ENCODE measurements at places on chromosomes 6 and 20.

DNA sequence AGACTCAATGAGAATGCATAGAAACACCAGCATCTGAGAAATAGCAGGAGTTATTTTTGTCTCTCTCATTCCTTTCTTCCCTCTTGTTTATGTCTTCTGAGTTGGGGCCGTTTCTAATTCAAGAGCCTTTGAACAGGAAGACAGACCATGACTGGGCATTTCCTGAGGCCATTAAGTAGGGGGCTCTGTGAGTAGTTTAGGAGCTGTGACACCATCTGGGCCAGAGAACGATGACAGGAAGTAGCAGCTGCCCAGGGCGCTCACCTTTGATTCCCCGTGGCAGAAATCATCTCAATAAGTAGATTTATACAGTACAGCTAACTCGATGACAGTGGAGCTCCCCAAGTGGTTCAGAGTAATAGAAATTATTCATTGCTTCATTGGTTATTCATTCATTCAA, 298.4 kb upstream of the PLN start:
- no peak for DNase-seq

- DNase-seq = peak; percentile 70
These were observed 82.8 kb downstream of the TNFAIP3 start for GRCh38 chr6:137949686-137950390.

DNA sequence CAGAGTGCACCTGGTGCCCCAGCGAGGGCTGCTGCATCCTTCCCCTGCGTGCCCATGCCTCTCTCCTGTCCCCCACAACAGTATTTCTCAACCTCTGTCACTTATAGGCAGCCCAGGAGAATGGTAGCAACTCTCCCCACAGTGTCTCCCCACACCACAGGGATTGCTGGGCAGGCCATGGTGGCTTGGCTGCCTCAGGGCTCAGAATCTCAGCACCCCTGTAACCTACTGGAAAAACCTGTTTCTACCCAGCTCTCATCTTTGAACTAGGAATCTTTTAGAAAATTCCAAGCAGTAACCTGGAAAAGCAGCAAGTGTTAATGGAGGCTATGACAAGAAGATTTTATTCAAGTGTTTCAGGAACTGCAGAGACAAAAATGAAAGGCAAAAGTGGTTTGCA, 38.0 kb downstream of the CD164 start:
- DNase-seq = no peak

DNA sequence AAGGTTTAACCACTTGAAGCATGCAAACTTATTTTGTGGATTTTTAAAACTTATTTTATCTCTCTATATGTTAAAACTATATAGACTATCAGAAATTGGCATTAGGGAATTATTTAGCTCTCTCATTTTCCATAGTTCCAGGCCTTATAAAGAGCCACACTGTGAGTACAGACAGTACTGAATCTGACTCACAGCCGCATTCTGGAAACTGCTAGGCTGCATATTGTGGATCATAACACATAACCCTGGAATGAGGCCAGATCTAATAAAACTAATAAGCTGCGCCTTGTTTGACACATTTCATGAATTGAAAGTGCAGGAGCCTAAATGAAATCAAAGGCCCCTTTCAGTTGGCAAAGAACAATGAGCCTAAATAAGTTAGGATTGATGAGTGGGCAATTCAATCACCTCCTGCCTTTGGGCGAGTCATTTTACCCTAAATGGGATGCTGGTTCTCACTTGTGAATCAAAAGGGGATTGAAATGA, 308.4 kb downstream of the PACRG start:
- no peak for DNase-seq

DNA sequence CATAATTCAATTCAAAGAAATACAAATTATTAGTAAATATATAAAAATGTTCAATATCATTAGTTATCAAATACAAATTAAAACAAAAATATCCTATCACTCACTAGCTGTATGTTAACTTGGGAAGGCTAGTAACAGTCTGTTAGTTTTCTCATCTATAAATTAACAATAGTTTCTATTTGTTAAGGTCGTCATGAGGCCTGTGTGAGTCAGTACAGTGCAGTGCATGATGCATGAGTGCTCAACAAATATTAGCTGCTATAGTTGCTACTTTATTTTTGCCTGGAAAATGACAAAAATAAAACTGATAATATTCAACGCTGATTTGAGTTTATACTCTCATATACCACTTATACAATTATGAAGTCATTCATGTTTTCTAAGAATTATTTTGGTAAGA, 401.6 kb upstream of the RUNX2 start:
- no peak for DNase-seq
